SK-N-SH (cell line): ENCODE measurements at places on chromosomes 3 and 15. TPM values are rescaled to one million over a fixed set of nuclear protein-coding genes. Genes with fewer than 3 reads are reported as not detected.

DNA sequence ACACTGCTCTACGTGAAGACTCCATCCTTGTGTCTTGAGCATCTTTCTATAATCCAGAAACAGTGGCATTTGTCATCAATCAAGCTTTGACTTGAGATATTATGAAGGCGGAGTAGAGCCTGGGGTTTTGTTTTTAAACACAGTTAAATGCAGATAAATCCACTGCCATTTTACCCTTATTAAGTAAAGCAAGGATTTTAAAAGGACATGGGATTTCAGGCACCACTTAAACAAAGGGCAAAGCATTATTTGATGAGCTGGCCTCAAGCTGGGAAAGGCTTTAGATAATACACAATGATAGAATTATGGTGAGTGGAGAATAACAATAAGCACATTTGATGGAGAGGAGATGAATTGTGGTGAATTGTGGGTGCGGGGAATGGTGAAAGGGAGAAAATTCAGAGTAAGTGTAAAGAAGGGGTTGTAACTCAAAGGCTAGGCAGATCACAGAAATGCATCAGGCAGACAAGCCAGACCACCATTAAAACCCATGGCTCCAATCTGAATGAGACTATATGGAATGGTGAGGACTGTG, 54.9 kb upstream of the GLCE start:
- DNase-seq, result no peak
- H3K4me3 ChIP-seq, result no peak overlapping the region
- no peaks in the 10 kb centered on the region for H3K4me1 ChIP-seq

DNA sequence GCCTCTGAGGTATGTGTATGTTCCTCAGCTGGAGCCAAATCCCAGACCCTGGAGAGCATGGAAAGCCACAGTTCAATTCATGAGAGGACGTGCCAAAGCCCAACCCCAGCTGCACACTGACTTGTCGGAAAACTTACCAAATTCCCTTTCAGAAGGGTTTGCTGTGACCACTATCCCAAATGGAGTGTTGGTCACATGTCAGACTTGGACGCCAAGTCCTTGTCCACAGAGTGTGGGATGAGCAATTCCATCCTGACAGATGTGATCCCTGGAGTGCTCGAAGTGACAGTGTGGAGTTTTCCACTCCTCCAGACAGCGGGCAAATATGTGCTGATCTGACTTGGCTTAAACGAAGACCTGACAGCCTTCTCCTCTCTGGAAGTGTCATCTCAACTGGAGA, 71.2 kb downstream of the RORA start:
- no peaks in the 10 kb centered on the region for H3K36me3 ChIP-seq
- peaks cover 9% of the 10 kb centered on the region; the same call in 1 of the 2 replicates for H3K4me1 ChIP-seq
- no peak for DNase-seq
- no peaks in the 10 kb centered on the region for H3K27me3 ChIP-seq
- no peak overlapping the region for H3K27ac ChIP-seq
- no peak overlapping the region for H3K4me3 ChIP-seq

DNA sequence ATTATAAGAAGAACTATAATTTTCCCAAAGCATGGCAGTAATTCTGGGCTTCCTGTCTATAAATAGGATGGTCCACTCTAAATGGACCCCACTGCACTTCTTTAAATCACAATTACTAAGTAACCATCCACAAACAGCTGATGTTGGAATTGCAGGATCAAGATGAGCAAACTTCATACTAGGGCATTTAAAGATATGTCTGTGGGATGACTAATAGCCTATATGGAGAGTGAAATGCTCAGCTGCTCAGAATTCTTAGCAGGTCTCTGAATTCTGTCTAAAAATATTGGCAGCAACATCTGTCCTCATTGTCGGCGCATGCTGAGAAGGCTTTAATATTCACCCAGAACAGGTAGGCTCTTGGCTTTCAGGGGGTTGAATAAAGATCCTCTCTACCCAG, 140.4 kb downstream of the SATB1 start:
- DNase-seq, result no peak
- no peaks in the 10 kb centered on the region for H3K36me3 ChIP-seq
- H3K4me1 ChIP-seq, result no peaks in the 10 kb centered on the region
- no peaks in the 10 kb centered on the region for H3K27me3 ChIP-seq
- no peak overlapping the region for H3K4me3 ChIP-seq

DNA sequence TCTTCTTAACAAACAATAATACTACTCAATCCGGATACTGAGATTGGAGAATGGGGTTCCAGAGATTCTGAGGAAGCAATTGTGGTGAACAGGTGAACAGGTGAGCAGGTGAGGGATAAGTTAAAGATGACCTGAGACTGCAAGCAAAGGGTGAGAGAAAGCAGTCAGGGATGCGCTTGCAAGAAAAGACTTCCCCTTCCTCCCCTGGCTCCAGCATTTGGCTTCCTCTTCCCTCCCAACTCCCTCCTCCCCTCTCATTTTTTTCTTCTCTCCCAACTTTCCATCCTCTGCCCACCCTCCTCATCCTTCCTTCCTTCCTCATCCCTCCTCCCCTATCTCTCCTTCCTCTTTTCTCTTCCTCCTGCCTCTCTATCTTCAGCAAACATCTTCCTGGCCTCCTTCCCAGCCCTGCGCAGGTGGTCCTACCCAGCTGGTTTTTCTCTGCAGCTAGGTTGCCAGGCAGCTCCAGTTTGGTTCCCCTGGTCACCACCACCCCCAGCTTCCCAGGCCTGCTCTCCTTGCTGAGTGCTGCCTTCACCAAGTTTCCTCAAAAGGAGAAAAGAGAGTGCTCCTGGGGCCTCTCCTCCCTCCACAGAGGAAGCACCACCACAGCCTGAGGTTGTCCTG, 10.4 kb upstream of the VIPR1 start:
- no peak for DNase-seq
- H3K4me3 ChIP-seq, result no peak overlapping the region
- no peak overlapping the region for H3K27ac ChIP-seq
- H3K27me3 ChIP-seq, result no peaks in the 10 kb centered on the region

GRCh38 chr3:141114179-141114745, 63.1 kb downstream of the SPSB4 start:
- H3K4me3 ChIP-seq, result no peak overlapping the region
- no peaks in the 10 kb centered on the region for H3K27me3 ChIP-seq
- H3K36me3 ChIP-seq, result no peaks in the 10 kb centered on the region

GRCh38 chr15:29383367-29383766, 113.7 kb upstream of the NSMCE3 start:
- no peaks in the 10 kb centered on the region for H3K36me3 ChIP-seq
- H3K4me3 ChIP-seq, result no peak overlapping the region
- no peak for DNase-seq
- no peaks in the 10 kb centered on the region; the same call in 1 of the 2 replicates for H3K4me1 ChIP-seq
- H3K27ac ChIP-seq, result no peak overlapping the region

CFAP91 gene
- 3.7 and 6.3 TPM in 2 replicates for polyA plus RNA-seq

TMEM212 gene
- polyA plus RNA-seq, result not detected in 2 replicates

ZBED2 gene
- 0.76 and 1.3 TPM in 2 replicates for polyA plus RNA-seq

ACKR2 gene
- 0.10 and 0.11 TPM in 2 replicates for polyA plus RNA-seq

ADAMTS9 gene
- 4.1 and 7.1 TPM in 2 replicates for polyA plus RNA-seq
